Fibroblast of the aortic adventitia (primary cell): ENCODE measurements at places on chromosomes 7 and 10. TPM values are rescaled to one million over a fixed set of nuclear protein-coding genes. Genes with fewer than 3 reads are reported as not detected.

- no peak for DNase-seq
Observed at GRCh38 chr7:3078514-3078913, 34.8 kb upstream of the CARD11 start.

GRCh38 chr10:115844591-115844990 lies 428.4 kb downstream of the GFRA1 start:
- DNase-seq: peak; percentile 59

- peak; percentile 6 for DNase-seq
Observed at GRCh38 chr7:16171928-16172327, 249.4 kb downstream of the CRPPA start.

DNA sequence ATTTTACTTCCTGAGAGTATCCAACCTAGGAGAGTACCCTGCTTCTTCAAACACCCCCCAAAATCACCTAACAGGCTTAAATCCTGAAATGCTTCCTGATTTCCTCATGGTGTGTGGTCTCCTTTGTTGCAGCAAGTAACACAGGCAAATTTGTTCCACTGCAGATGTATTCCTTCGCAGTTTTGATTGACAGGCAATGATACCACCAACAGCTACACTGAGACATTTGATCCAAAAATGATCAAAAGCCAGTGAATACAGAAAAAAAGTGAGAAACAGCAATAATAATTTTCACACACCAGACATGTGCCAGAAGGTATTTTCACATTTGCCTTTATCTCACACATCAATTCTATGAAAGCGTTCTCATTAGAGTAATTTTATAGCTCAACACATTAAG lies 95.9 kb downstream of the HERPUD2 start:
- DNase-seq: no peak

DNA sequence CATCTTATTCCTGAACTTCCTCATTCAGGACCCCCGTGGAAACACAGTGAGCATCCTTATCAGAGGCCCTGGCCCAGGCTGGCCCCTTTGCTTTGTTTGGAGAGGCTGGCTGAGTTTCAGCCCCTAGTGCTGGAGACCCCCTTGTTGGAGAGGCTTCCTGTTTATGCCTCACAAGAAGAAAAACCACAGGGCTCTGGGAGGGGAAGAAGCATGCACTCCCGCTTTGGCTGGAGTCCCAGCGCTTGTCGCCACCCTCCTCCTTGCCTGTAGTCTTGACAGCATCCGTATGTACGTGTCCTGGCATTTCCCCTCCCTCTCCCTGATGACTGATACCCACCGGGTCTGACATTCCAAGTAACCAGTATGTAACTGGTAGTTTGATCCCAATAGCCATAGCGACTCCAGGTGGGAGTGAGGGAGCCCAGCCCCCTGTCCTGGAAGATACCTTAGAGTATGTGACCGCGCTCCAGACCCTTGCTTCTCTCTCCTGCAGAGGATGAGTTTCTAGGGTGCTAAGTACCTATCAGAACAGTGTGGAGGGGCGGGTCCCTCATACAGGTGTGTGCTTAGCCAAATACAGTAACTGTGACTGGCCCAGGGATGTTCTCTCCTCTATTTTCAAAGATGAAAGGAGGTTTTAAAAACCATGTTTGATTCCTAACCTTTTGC lies 6.9 kb upstream of the ATP6V0E2 start:
- DNase-seq: peak; percentile 24

DNA sequence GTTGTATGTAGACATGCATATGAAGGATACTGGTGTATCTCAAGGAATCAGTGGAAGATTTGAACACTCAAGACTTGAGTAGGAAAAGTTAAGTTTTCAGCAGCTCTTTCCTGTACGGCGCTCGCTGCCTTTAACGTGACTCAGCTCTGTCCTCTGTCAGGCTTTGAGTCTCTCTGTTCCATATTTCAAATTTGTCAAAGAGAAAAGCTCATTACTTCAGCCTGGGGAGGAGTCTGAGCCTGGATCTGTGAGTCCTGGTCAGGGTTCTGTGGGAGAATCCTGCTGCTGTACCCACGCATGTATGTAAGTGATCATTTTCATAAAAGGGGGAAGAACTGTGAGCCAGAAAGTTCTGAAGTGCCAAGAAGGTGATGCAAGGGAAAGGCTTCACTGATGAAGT lies 13.8 kb upstream of the MPP7 start:
- DNase-seq: no peak

GRCh38 chr10:34124522-34125035 lies 690.5 kb downstream of the PARD3 start:
- peak; percentile 49 for DNase-seq

- peak; percentile 61 for DNase-seq
Observed at GRCh38 chr7:38398725-38399321, 125.4 kb upstream of the TARP start.

GRCh38 chr10:5692461-5693358 lies 8.1 kb downstream of the TASOR2 start:
- DNase-seq: peak; percentile 21

- peak; percentile 18 for DNase-seq
Observed at GRCh38 chr7:155701972-155702544, 57.6 kb downstream of the RBM33 start.

DNA sequence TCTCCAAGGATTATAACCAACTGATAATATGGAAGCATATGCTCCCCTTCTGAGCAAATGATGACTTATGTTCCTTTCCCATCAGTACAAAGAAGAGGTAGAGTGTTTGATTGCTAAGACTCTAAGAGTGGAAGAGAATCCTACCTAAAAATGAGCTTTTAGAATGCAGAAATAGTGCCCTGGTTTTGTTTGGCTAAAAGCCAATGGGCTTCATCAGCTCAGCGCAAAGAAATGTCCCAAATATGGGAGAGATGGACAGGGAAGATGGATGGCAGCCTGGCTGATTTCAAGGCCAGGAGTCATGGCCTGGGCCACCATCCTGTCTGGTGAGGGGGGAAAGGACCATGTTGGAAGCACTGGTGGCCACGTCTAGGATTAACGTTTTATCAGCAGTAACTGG lies 60.2 kb downstream of the GPR26 start:
- DNase-seq: no peak

DNA sequence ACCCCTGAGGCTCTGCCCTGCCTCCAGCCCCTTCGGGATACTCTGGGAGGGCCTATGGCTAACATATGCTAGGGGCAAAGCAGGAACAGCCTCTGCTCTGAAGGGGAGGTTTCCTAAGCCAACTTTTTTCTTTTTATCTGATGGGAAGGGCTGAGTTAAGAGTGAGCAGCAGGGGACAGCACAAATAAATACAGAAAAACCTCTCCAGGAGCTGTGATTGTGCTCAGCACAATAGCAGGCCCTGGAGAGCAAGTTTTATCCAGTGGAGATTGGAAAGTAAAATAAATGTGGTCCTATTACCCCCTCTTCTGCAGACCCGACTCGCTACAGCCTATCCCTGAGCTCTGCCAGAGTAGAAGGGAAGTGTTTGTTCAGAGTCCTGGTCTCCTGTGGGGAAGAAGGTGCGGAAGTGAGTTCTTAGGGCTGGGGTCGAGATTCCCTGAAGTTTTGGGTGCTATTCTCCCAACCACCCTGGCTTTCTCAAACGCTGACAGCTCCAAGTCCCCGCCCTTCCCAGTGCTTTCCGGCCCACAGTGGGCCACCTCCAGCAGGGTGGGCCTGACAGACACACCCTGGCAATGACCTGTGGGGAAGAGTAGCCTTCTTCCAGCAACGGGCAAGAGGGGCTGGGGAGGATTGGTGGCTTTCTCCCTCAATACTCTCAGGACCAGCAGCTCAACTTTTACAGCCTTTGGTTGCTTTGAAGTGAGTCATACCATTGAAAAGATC lies 23.0 kb upstream of the AFAP1L2 start:
- DNase-seq: peak; percentile 17

- no peak for DNase-seq
Observed at GRCh38 chr10:86658751-86659150, 4.4 kb downstream of the OPN4 start.

- no peak for DNase-seq
Observed at GRCh38 chr10:6068422-6068821, 6.3 kb upstream of the IL2RA start.

- no peak for DNase-seq
Observed at GRCh38 chr10:58967551-58968388, 208.7 kb upstream of the PHYHIPL start.

DNA sequence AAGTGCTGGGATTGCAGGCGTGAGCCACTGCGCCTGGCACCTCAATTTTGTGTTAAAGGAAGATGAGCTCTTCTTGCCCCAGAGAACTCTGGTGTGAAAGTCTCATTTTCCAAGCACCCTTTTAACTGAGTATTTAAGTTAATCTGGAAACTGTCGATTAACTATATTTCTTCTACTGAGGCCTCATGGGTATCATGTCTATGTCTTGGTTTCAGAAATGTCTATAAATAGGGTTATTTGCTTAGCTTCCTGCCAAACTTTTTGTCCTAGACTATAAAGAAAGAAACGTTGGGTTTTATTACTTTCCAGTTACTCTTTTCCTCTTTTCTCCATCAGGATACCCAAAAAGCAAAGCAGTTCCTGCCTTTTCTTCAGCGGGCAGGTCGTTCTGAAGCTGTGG lies 102.4 kb downstream of the LRRC4 start:
- DNase-seq: no peak

GRCh38 chr7:84612981-84613681 lies 418.5 kb upstream of the SEMA3A start:
- no peak for DNase-seq

GRCh38 chr7:46220066-46220630 lies 299.1 kb upstream of the IGFBP3 start:
- no peak for DNase-seq

DNA sequence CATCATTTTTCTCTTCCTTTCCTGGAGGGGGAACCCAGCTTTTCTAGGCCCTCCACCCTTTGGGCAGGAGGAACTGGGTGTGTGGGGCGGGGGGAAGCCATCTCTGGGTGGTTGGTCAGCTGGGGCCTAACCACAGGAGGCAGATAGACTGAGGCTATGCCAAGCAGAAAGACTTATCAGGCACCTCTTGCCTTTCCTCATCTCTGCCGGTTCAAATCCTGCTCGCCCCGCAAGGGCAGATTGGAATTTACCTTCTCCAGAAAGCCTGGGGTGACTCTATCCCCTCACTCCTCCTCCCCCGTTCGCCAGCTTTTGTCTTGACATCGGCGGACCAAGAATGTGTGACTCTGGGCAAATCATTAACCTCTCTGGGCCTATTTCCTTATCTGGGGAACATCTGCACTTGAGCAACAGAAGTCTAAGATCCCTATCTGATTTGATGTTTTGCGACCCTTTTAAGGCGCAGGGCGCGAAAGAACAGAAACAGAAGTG lies 584 bp upstream of the GARS1 start:
- peak; percentile 55 for DNase-seq

DNA sequence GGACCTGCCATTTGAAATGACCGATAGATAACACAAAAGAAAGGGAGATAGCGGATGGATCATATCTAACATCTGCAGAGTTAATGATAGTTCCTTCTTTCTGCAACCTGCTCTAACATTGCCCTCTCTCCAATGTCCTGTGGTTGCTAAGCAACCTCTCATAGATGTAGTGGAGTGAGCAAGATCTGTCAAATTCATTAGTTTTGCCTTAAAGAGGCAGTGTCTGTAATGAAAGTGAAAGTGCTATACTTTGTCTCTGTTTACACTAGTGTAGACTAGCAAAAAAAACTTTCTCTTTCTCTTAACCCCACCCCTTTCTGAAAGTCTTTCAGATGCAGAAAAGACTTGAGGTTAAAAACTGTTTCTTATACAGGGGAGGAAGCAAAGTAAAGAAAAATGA lies 1196.9 kb downstream of the SORCS3 start:
- DNase-seq: peak; percentile 3

DNA sequence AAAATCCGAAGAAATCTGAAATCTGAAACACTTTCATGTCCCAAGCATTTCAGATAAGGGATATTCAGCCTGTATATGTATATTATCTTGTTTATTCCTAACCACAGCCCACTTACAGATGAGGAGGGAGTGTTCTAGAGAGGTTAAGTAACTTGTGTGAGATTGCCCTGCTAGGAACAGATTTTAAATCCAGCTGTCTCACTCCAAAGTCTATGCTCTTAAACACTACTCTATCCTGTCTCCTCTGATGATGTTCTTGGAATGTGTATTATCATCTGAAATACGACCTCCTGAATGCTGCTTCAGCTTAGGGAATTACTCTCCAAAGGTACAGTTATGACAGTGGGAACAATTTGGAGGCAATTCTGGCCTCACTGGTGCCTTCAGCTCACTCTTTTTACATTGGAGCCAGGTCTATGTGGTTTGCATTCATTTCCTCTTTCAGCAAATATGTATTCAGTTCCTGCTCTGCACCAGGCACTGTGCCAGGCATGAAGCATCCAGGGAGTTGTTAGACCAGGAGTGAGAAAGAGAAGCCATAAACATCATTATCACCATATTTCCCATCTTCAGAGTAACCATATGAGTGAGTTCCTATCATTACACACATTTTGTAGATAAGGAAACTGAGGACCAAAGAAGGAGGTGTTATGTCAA lies 70.2 kb downstream of the NOC3L start:
- DNase-seq: peak; percentile 85

DNA sequence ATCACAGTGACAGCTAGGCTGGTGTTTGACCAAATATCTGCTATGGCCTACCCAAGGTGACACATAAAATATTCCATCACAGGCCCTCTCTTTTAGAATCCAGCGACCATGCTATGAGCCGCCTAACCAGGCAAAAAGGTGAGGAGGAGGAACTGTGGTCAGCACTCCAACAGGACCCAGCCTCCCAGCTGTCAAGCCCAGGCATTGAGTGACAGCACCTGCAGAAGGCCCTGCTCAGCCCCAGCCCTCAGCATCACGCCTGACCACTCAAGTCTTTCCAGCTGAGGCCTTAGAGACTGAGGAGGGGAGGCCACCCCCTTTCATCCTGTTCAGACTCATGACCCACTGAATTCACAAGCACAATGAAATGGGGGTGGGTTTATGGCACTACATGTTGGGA lies 43.0 kb downstream of the CXCL12 start:
- no peak for DNase-seq

DNA sequence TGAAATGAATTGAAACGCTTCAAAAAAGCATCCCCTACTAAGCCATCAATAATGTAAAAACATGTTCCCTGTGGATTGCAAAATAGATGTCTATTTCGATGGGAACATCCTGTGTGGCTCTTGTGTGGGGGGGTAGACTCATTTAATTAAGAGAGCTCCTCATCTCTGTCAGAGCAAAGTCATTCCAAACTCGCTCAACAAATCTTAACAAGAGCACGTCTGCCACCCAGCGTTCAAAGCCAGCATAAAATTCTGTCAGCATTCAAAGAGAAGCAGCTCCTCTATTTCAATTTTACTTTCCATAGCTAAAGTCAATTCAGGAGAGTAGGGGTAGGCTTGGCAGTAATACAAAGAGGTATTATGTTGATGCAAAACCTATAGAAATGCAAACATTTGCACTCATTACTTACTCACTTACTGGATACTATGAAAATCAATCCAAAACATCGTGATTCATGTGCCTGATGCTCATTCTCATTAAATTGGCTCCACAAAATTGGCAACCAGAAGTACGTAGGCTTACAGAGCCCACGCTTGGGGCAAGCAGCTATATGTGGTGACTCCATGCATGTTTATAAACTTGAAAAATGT lies 114.9 kb downstream of the IPMK start:
- DNase-seq: peak; percentile 72

GRCh38 chr7:158569858-158570323 lies 17.7 kb downstream of the PTPRN2 start:
- DNase-seq: no peak

GRCh38 chr7:42945821-42946626 lies 13.8 kb downstream of the MRPL32 start:
- DNase-seq: peak; percentile 46

The SLC26A5 gene
- total RNA-seq: not detected in 2 replicates

The ARHGEF5 gene
- 1.6 and 3.2 TPM in 2 replicates for total RNA-seq

The TACR2 gene
- total RNA-seq: 0.18 TPM in 1 of 2 replicates, not detected in the other

The CHST3 gene
- 18.6 and 19.3 TPM in 2 replicates for total RNA-seq

The HOXA10 gene
- total RNA-seq: 0.08 TPM in 1 of 2 replicates, not detected in the other

The LIPM gene
- 0.82 TPM in 1 of 2 replicates, not detected in the other for total RNA-seq

The TMEM236 gene
- total RNA-seq: 0.09 and 0.16 TPM in 2 replicates
